ENCODE measurements at places on chromosomes 3 and 15. TPM values are rescaled to one million over a fixed set of nuclear protein-coding genes. Genes with fewer than 3 reads are reported as not detected.

Gene ITGB5
- total RNA-seq = 332 TPM

Gene TMEM158
- 3.2 TPM for total RNA-seq

Gene FAM219B
- total RNA-seq = 88.4 TPM

Gene GP5
- total RNA-seq = 0.19 TPM

Gene CD86
- 11.9 TPM for total RNA-seq

Gene ARPIN
- total RNA-seq = 35.4 TPM

Gene CKMT1A
- not detected for total RNA-seq

Gene TMCO5A
- not detected for total RNA-seq

Gene CFAP92
- 0.62 TPM for total RNA-seq

Gene PFKFB4
- 7.2 TPM for total RNA-seq

Gene SLITRK3
- total RNA-seq = 0.26 TPM

Gene MRAS
- total RNA-seq = 46.3 TPM

Gene GOLGA8N
- 18.1 TPM for total RNA-seq

Gene NECTIN3
- 32.2 TPM for total RNA-seq

Gene OTOL1
- total RNA-seq = not detected

Gene FAM227B
- total RNA-seq = 4.2 TPM

Gene DZIP1L
- 19.0 TPM for total RNA-seq

Gene BUB1B
- total RNA-seq = 5.0 TPM

Gene CCDC39
- not detected for total RNA-seq

Gene BNC1
- 0.21 TPM for total RNA-seq

Gene SCAMP5
- 3.7 TPM for total RNA-seq

Gene FBXW12
- not detected for total RNA-seq

Gene GRAMD1C
- 2.7 TPM for total RNA-seq

Gene ANKRD34C
- total RNA-seq = 0.30 TPM

Gene GATA2
- 12.5 TPM for total RNA-seq

Gene PLIN1
- total RNA-seq = 3.0 TPM

Gene CD200R1
- total RNA-seq = 3.0 TPM

Gene KLHL40
- total RNA-seq = not detected

Gene CHRD
- 46.5 TPM for total RNA-seq

Gene EPM2AIP1
- 21.0 TPM for total RNA-seq

Gene HAPLN3
- 82.3 TPM for total RNA-seq

Gene SPTSSB
- total RNA-seq = 0.16 TPM

Gene C15orf62
- total RNA-seq = 0.19 TPM

Gene SERPINI2
- 0.51 TPM for total RNA-seq

Gene DISP2
- total RNA-seq = 0.49 TPM

Gene CACNA2D2
- total RNA-seq = 2.7 TPM

Gene C3orf22
- total RNA-seq = not detected

Gene TMEM212
- total RNA-seq = not detected

All from aorta (tissue), 5 donors.